ENCODE measurements at places on chromosomes 4 and X.

GRCh38 chr4:119025916-119026661, 109.5 kb upstream of the MYOZ2 start:
- no peak for DNase-seq

GRCh38 chr4:13413729-13414437, 70.3 kb downstream of the RAB28 start:
- DNase-seq: no peak

GRCh38 chrX:96687776-96688175, 3.1 kb downstream of the DIAPH2 start:
- no peak for DNase-seq

GRCh38 chr4:110224812-110225211, 26.4 kb upstream of the ELOVL6 start:
- DNase-seq: no peak

GRCh38 chr4:72312032-72312650, 256.9 kb downstream of the ADAMTS3 start:
- DNase-seq: no peak

GRCh38 chr4:33737726-33738125, 2506.6 kb downstream of the ARAP2 start:
- no peak for DNase-seq

- no peak for DNase-seq
Measured at GRCh38 chr4:138656990-138657389, 358.6 kb upstream of the NOCT start.

GRCh38 chrX:150975655-150976390, 7.3 kb upstream of the HMGB3 start:
- DNase-seq: no peak

GRCh38 chr4:125642645-125643044, 327.9 kb downstream of the FAT4 start:
- no peak for DNase-seq

DNA sequence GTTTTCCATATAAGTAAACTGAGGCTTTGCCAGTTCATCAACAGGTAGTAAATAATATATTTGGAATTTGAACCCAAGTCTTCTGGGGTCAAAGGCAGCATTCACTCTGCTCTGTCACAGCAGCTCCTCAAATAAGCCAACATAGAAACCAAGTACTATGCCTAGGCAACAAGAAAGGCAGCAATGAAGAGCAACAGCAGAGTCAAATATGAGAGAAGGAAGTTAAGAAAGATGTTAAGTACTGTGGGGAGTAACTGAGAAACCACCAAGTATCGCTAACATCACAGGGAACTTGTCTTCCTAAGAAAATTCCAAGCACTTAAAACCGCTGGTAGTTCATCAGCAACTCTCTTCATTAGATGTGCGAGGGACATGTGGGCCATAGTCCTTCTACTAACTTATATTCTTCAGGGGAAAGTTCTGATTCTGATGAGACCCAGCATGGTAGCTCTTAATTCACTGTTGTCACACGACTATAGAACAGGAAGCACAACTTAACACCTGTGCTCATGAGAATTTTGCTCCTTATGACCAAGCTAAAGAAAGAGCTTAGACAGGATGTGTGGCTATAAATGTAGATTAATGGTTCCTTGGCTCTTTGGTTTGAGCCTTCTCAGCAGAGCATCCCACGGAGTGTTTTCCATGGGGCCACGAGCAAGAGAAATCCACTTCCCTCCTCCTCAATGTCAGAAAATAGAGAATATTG, 107.8 kb downstream of the AR start:
- DNase-seq: no peak

DNA sequence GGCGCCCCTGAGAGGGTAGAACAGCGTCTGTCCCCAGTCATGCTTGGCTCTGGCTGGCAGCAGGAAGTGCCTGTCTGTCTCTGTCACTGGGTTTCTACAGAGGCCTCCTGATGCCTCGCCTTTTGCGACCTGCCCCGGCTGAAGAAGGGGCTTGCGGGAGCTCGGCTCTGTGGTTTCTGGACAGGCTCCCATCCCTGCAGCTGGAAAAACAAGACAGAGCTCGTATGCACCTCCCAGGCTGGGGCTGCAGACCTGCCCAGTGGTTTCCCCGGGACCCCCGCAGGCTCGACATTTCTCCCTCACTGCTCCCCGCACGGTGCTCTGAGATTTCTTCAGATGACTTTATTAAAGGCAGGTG, 57.0 kb upstream of the SORCS2 start:
- DNase-seq: no peak

GRCh38 chrX:119401569-119401968, 2.4 kb downstream of the SLC25A43 start:
- no peak for DNase-seq

- no peak for DNase-seq
Measured at GRCh38 chrX:14872355-14872754, 514 bp downstream of the FANCB start.

DNA sequence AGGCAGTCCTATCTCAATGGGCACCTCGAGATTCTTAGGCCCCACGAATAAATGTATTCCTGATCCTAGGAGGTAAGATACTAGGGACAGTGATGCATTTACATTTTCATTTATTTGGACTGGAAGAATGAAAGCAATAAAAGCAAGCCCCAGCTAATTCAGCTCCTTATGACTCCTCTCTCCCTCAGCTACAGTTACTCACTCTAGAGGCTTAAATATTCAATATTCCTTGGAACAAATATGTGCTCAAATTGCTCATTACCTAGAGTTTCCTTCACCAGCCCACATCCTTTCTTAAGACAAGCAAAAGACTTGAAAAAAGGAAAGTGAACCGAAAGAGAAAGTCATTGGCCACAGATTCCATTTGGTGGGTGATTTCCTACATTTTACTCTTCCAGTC, 13.9 kb downstream of the PAGE2 start:
- DNase-seq: no peak

DNA sequence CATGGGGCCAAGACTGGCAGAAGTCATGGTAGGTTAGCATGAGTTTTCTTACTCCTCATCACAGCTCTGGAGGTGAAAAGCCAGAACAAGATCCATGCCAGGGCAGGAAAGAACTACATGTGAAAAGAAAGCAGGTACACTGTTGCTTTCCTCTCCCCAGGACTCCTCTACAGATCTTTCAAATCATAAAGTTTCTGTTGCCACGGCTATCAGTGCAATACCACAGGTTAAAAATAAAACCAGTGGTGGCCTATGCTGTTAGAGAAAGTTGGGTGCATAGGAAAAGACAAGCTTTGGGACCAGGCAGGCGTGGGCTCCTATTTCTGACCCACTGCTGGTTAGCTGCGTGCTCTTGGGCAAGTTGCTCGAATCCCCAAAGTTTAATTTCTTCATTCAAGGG, 81.4 kb downstream of the SH3RF1 start:
- DNase-seq: no peak

DNA sequence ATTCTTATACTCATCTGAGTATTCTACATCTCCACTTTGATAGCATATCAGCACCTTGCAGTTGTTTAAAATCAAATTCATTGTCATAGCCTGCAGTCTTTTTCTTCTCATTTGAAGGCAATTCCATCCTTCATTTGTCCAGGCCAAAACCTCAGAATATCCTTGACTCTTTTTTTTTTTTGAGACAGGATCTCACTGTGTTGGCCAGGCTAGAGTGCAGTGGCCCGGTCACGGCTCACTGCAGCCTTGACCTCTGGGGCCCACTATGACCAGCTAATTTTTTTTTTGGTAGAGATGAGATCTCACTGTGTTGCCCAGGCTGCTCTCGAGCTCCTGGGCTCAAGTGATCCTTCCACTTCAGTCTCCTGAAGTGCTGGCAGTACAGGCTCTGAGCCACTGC, 2.6 kb downstream of the MRPL1 start:
- no peak for DNase-seq

GRCh38 chr4:158621729-158622128, 50.0 kb downstream of the C4orf46 start:
- DNase-seq: no peak

- DNase-seq: no peak
Measured at GRCh38 chrX:105865709-105866108, 43.4 kb downstream of the NRK start.

- no peak for DNase-seq
Measured at GRCh38 chr4:186074189-186074588, 5.2 kb downstream of the TLR3 start.

- no peak for DNase-seq
Measured at GRCh38 chr4:109440948-109441347, 7.3 kb downstream of the SEC24B start.

DNA sequence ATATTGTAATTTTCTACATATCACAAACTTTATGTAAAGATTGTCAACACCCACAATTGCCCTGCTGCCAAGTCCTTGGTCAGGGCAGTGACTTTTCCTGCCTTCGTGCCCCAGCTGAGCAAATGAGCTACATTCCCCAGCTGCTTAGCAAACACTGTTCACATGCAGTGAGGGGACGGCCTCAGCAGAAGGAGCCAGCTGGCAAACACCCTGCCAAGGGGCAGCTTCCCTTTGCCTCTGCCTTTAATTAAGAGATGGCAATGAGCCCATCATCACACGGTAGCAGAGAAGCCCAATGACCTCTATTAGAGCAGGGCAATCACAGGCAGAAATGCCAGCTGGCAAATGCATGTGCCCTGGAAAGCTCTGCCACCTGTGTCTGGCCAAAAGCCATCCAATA, 253.4 kb downstream of the EPHA5 start:
- no peak for DNase-seq

DNA sequence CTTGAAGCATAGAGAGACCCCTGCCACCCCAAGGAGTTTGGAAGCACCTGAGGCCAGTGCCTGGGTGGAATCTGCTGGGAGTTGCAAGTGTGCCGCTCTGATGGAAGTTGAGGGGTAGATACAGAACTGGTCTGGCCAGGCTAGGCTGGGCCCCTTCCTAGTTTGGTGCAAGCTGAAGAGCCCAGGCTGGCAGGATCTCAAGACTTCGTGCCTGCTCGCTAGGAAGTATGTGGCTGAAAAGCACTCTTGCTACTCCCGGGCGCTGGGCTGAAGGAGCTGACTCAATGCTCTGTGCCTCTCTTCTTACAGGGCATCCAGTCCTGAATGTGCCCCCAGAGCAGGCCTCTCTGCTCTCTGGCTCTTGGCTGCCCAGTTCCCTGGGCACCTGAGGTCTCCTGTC, 51.7 kb upstream of the PJA1 start:
- no peak for DNase-seq

DNA sequence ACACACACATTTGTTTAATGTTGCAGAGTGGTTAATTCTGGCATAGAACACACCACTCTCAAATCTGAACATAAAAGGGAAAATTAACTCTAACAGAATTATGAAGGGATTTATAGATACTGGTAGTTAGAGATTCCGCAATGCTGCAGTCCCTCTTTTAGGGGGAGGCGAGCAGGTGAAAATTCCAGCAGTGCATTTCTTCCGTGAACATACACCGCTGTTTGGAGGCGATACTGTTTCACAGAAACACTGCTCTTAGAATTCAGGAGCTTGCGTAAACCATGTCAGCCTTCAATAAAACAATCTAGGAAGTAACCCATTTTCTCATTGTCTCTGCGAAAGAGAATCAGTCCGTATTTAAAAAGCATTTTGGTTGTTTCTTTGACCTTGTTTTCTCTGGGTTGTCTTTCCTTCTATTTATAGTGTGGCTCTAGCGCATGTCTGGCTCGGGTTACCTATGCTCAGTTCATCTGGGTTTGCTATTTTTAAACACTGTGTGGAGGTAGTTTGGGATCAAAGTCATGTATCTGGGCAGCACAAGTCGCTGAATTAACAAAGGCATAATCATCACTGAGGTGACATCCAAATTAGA, 90.4 kb downstream of the GPAT3 start:
- no peak for DNase-seq

DNA sequence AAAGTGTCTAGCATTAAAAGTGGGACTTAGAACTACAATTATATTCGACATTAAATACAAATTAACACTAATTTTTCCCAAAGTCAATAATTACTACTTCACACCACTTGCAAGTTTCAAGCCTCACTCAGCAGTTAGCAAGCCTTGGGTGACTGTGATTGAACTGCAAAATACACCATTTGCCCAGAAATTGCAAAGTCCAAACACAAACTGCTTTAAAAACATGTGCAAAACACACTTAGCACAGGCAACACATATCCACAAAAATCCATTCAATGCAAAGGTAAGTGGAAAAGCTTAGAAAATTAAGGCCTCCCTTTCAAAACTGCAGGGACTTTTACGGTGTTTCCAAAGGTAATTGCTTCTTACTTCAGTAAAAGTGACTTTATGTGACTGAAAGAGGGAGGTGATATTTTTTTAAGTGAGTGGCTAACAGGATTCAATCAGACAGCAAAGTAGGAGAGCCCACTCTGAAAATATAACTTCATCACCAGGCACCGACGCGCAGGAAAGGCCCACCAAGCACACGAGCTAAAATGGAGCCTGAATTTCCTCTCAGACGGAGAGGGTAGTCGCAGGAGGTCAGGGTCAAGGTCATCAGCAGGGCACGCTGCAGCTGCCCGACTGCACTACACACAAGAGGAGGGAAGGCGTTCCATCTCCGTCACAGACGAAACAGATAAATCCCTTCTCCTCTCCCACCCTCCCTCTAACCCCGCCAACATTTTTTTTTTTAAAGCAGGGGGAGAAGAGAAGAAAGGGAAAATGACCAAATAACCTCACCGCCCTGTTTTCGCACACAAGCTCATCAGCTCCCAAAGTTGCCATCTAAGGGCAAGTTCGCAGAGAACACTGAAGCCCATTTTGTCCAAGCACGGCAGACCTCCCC, 3.1 kb downstream of the ZNF827 start:
- DNase-seq: no peak

GRCh38 chr4:125091-125771, 930 bp downstream of the ZNF718 start:
- no peak for DNase-seq

DNA sequence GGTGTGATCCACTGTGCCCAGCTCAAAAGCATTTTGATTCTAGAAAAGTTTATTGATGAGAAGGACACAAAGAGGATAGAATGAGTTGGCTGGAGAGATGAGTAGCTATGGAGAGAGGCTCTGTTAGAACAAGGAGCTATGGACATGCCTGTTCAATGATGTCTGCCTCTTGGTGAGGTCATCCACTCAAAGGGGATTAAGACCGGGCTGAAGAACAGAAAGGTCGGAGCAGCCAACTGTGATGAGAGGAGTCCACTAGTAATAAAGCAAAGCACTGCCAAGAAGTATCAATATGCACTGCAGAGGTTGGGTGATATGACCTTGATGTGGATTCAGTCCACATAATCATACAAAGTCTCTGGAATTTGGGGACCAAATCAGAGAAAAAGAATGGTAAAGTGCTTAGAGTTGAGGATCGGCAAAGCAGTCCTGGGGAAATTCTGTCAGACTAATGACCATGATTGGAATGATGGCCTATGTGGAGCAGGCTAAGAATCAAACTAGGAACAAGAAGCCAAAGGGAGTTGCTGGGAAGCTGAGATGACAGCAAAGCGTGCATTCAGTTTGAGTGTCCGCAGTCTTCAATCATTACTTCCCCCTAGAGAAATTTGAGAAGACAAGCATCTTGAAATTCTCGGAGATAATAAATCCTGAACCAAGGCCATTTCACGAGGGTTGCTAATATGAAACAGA, 55.7 kb upstream of the MMAA start:
- no peak for DNase-seq

GRCh38 chr4:7539659-7540058, 104.9 kb upstream of the PSAPL1 start:
- DNase-seq: no peak

DNA sequence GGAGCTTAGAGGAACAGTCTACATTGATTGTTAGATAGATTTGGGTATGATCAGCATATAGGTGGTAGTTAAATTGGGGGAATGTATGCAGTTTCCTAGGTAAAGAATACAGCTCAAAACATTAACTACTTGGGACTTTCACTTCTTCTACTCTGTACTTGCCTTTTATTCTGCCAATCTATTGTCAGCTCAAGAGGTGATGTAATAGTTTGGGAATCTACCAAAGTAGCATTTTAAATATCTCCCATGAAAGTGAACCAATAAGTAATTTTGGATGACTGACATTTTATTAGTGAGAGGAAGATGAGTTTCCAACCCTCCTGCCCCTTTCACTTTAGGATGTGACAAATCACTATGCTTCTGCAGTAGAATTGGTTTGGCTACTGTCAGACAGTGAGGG, 43.4 kb downstream of the NUDT6 start:
- no peak for DNase-seq

Measured in esophagus squamous epithelium (tissue), 5 donors.